AG09319 (cell line): ENCODE measurements at places on chromosomes 7 and 10.

DNA sequence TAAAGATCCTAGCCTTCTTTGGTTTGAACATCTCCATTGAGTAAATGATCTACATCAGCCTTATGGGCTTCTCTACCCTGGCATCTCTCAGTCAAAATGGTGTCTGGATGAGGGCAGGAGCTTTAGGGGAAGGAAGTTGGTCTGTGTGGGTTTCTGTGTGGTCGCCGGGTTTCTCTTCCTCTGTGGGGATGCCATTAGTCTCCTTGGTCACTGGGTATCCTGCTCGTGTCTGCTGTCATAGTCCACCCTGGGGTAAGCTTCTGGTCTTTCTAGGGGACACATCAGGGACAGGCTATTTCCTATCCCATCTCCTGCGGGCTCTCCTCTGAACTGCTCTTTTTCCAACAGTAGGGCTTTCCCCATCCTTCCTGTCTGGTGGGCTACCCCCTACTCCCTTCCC, 150.3 kb upstream of the NPY start:
- no peak for DNase-seq

DNA sequence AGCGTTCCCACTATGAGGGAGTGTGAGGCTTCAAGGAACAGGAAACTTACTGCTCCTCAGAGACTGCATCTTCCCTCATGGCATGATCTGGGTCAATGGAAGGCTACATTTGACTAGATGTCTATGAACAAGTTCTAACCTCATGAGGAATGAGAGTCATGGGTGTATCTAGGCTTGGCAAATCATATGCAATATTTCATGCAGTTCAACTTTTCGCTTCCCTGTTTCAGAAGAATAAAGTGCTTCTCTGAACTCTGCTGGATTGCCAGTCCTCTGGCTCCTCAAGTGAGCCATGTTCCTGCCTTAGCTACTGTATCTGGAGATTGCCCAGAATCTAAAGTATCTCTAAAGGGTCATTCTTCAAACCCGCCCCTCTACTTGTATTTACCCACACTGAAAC, 54.3 kb upstream of the SEMA3A start:
- no peak for DNase-seq

DNA sequence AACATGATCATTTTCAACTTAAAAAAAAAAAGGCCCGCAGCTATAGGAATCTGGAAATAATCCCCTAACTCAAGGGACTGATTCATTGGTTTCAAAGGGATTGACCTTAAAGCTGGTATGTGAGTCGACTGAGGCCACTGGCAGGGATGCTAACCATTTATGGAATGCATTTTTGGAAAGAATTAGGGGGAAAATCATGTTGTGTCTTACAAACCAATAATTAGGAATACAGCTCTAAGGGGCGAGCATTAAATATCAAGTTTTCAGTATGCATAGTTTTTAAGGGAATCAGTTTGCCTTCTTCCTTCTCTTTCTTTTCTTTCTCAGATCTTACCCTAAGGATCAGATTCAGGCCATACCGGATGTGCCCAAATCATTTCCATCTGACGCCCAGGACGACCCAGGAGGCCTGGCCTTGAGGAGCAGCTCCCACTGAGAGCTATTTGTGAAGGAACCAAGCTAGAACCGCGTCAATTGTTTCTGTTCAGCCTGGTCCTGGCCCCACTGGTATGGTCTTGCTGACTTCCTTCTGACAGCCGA, 48.7 kb downstream of the BPGM start:
- DNase-seq: peak; percentile 92

GRCh38 chr10:106424054-106424453, 740.5 kb downstream of the SORCS1 start:
- peak; percentile 67 for DNase-seq

GRCh38 chr10:24010436-24010970, 198.4 kb upstream of the KIAA1217 start:
- DNase-seq: no peak

- DNase-seq: no peak
These were observed 740.1 kb downstream of the DNAJB9 start for GRCh38 chr7:109309790-109310189.

- DNase-seq: no peak
These were observed 662.9 kb downstream of the CCSER2 start for GRCh38 chr10:84991301-84991700.

GRCh38 chr7:54874804-54875203, 115.8 kb upstream of the SEC61G start:
- no peak for DNase-seq

- DNase-seq: no peak
These were observed 135.7 kb downstream of the RSU1 start for GRCh38 chr10:16681521-16681920.

DNA sequence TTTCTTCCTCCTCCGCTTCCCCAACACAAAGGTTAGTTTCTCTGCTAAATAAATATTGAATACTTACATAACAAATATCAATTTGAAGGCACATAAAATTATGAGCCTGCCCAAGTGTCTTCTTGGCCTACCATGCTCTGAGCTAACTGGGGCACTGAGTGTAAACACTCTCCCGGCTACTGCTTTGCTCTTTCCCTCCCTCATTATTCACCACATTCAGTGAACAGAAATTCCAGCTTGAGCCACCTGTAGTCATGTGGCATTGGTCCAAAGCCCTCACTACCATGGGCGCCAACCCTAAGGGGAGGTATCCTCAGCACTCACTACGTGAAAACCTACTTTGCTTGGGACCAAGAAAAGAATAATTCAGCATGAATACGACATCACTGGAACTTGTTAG, 409.0 kb downstream of the KCNMA1 start:
- DNase-seq: no peak

- DNase-seq: no peak
These were observed 147.1 kb upstream of the LYZL1 start for GRCh38 chr10:29141761-29142160.

- DNase-seq: no peak
These were observed 35.2 kb upstream of the EBLN1 start for GRCh38 chr10:22252801-22253579.

- DNase-seq: no peak
These were observed 259.2 kb downstream of the TNS3 start for GRCh38 chr7:47322731-47323130.

DNA sequence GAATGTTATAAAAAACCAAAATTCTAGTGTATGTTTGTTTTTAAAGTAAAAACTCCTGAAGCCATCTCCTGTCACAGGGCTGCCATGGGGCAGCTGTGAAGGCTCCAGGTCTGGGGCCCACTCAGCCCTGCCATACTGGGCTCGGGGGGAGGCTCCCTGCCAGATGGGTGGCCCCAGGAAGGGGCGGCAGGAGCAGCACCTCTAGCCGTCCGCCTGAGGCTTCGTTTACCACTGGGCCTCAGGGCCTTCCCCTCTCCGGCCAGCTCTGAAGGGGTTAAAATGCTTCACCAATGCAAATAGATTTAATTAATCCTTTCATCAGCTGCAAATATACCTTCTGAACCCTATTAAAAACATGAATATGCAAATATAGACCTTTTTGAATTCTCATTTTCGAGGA, 139.0 kb downstream of the ELFN1 start:
- no peak for DNase-seq

- peak; percentile 52 for DNase-seq
These were observed 57.3 kb downstream of the MAPK8 start for GRCh38 chr10:48363617-48364355.

DNA sequence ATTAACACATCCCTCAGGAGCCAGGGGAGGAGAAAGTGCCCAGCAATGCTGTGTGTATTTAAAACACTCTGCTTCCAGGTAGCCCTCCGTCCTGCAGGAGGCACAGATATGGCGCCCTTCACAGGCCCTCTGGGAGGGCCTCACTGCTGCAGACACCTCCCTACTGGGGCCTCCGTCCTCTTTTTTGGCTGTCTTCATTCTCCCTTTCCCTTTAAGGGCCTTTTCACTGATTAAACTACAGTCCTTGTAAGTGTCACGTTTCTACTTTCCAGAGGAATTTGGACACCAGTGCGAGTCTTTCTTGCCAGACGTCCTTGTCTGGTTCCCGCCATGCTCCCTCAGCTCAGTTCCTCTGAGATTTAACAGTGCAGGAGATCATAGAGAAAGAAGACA, 39.7 kb upstream of the MKRN1 start:
- no peak for DNase-seq

- DNase-seq: no peak
These were observed 315.5 kb downstream of the RPS24 start for GRCh38 chr10:78349165-78349516.

GRCh38 chr10:100485366-100485765, 22.6 kb downstream of the WNT8B start:
- DNase-seq: no peak

DNA sequence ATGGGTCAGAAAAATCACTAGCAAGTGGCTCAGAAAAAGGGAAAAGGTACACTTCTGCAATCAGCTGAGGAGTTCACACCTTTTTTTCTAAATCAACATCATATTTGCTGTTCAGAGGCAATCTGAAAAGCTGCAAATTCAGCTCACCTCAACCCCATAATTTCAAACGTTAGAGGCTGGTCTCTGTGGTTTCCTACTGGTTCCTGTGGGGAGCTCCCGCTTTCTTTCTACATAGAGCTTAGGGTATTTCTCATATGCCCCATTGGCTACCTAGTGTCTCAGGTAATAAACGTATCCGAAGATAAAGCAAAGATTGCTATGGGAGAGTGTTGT, 5.2 kb upstream of the ZNF22 start:
- no peak for DNase-seq

- no peak for DNase-seq
These were observed 35.6 kb downstream of the DOCK1 start for GRCh38 chr10:126940670-126941310.

DNA sequence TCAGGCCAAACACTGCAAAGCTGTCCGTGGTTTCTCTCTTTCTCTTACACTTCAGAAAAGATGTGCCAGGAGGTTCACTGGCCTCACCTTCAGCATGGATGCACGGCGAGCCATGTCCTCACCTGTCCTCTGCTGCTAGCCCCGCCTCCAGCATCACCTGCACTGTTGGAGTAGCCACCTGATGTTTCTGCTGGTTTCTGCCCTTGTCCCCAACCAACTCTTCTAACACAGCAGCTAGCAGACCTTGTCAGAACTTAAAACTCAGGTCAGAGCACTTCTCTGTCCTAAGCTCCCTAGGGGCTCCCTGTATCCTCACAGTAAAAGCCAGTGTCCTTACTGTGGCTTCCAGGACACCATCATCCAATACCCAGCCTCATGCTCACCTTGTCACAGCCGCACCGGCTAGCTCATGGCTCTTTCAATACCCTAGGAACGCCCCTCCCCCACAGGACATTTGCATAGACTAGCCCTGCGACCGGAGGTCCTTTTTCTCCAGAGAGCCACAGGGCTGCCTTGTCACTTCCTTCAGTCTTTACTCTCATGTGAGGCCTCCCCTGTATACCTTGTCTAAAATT, 15.2 kb downstream of the PALD1 start:
- DNase-seq: no peak

DNA sequence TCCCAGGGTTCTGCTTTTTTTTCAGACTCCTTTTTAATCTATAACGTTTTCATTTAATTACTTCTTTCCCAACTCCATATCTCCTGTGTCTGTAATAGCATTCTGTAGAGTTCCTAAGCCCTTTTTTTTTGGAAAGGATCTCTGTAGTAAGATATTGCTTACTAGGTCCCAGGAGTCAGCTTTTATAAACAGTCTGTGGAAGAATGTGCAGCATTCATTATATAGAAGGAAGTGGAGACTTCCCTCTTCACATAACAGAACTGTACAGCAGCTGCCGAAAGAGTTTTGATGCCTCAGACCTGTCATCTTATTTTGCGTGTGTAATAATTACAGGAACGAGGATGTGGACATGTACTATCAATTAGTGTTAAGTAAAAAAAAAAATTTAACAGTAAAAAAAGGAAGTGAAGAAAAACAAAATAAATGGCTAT, 7.4 kb upstream of the STEAP4 start:
- no peak for DNase-seq

GRCh38 chr7:12751764-12752163, 64.3 kb downstream of the ARL4A start:
- DNase-seq: no peak

DNA sequence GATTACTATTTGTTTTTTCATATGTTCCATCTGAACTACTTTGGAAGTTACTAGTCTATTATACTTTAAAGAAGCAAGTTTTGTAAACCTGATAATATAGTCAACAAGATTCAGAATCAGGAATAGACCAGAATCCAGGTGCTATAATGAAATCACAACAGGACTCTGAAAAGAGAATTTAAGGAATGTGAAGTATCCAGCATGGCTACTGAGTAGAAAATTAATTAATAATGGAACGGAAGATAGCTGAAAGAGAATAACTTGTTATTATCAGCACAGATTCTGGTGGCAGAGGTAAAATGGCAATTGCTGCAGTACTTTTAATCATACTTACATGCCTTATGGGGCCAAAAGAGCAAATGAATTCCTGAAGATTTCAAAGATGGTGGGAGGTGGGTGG, 43.1 kb upstream of the CHCHD3 start:
- DNase-seq: no peak

- DNase-seq: no peak
These were observed 56.9 kb downstream of the SORBS1 start for GRCh38 chr10:95504246-95504691.

- DNase-seq: no peak
These were observed 90.1 kb upstream of the NFE2L3 start for GRCh38 chr7:26061678-26062603.

- DNase-seq: no peak
These were observed 53.0 kb downstream of the CROT start for GRCh38 chr7:87398446-87398845.

- no peak for DNase-seq
These were observed 3.4 kb upstream of the PRKCQ start for GRCh38 chr10:6583447-6583846.

DNA sequence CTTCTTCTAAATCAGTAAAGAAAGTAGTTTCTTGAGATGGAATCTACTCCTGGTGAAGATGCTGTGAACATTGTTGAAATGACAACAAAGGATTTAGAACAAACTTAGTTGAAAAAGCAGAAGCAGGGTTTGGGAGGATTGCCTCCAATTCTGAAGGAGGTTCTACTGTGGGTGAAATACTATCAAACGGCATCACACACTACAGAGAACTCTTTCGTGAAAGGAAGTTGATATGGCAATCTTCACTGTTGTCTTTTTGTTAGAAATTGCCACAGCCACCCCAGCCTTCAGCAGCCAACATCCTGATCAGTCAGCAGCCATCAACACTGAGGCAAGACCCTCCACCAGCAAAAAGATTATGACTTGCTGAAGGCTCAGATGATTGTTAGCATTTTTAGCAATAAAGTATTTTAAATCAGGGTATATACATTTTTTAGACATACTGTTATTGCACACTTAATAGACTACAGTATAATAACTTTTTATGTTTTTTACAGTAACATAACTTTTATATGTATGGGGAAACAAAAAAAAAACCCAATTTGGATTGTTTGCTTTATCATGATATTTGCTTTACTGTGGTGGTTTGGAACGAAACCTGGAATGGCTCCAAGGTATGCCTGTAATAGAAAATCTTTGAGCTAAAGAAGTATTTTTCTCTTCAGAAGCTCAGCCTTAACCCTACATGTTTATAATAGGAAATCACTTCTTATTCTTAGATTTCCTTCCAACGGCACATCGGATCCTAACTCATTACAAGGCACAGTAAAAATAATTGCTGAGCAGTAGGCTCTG, 257.3 kb downstream of the LRMDA start:
- no peak for DNase-seq
